T-cell (primary cell): ENCODE measurements at places on chromosomes 4 and X. TPM values are rescaled to one million over a fixed set of nuclear protein-coding genes. Genes with fewer than 3 reads are reported as not detected.

Gene SRPX
- not detected for total RNA-seq

Gene FREM3
- total RNA-seq = not detected

Gene TAPT1
- total RNA-seq = 50.3 TPM

Gene MAGEA8
- total RNA-seq = not detected

Gene EDA
- 12.1 TPM for total RNA-seq

DNA sequence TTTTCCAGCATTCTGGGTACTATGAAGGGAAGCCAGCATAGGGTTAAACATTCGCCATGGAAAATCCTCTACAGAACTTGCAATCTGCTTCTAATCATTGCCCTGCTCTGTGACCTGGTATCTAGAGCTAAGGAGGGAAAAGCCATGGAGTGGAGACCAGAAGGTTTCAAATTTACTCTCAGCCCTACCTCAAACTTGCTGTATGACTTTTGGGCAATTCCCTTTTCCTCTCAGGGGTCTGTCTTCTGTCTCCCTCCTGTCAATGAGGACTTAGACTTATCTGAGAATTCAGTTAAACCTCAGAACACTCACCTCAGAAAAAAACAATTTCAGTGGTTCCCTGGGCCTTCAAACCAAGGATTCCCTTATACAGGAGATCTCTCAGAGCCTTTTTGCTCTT, 29.1 kb downstream of the ARHGEF9 start:
- H3K4me1 ChIP-seq = peaks cover 12% of the 10 kb centered on the region
- peak overlapping the region; percentile 89 for H3K27ac ChIP-seq

- H3K36me3 ChIP-seq = no peaks in the 10 kb centered on the region
- H3K27me3 ChIP-seq = peaks cover 6% of the 10 kb centered on the region
- no peak for DNase-seq
- H3K27ac ChIP-seq = no peak overlapping the region
- H3K4me3 ChIP-seq = no peak overlapping the region
These were observed 121.4 kb downstream of the SHROOM3 start for GRCh38 chr4:76556452-76556851.

DNA sequence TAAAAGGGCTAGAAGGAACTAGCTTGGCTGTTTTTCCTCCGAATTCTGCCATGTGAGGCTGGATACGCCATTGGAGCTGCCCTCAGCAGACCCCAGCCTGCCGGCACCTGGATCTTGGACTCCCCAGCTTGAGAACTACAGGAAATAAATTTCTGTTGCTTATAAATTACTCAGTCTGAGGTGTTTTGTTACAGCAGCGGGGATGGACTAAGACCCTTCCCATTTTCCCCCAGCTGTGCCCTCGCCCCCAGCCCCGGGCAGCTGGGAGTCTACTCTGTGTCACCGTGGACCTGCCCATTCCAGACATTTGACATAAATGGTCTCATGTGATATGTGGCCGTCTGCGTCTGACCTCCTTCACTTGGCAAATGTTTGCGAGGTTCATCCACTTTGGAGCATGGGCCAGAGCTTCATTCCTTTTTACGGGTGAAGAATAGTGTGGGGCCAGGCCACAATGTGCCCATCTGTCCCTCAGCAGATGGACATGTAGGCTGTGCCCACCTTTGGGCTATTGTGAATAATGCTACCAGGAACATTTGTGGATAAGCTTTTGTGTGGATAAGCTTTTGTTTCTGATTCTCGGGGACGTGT, 30.7 kb upstream of the SPON2 start:
- H3K36me3 ChIP-seq = peaks cover 4% of the 10 kb centered on the region
- no peak overlapping the region for H3K4me3 ChIP-seq
- H3K27ac ChIP-seq = peak overlapping the region; percentile 92
- H3K27me3 ChIP-seq = no peaks in the 10 kb centered on the region

- H3K4me1 ChIP-seq = peaks cover 2% of the 10 kb centered on the region
- no peaks in the 10 kb centered on the region for H3K36me3 ChIP-seq
- H3K4me3 ChIP-seq = no peak overlapping the region
These were observed 43.6 kb upstream of the BEX4 start for GRCh38 chrX:103171353-103171752.

- no peak overlapping the region for H3K4me3 ChIP-seq
- no peak for DNase-seq
- H3K27ac ChIP-seq = no peak overlapping the region
- H3K4me1 ChIP-seq = peaks cover 2% of the 10 kb centered on the region
- no peaks in the 10 kb centered on the region for H3K27me3 ChIP-seq
These were observed 1.8 kb downstream of the TLR10 start for GRCh38 chr4:38780833-38781484.

DNA sequence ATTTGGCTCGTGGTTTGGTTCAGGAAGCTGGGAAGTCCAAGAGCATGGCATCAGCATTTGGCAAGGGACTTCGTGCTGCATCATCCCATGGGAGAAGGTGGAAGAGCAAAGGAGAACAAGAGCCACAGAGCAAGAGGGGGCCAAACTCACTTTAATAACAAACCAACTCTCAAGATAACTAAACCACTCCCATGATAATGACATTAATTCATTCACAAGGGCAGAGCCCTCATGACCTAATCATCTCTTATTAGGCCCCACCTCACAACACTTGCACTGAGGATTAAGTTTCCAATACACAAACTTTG, 113.4 kb upstream of the ATXN3L start:
- H3K27ac ChIP-seq = no peak overlapping the region
- no peak for DNase-seq
- H3K36me3 ChIP-seq = no peaks in the 10 kb centered on the region
- no peaks in the 10 kb centered on the region for H3K4me1 ChIP-seq
- H3K27me3 ChIP-seq = no peaks in the 10 kb centered on the region
- no peak overlapping the region for H3K4me3 ChIP-seq

GRCh38 chr4:95594629-95595028, 45.9 kb upstream of the UNC5C start:
- no peaks in the 10 kb centered on the region for H3K27me3 ChIP-seq
- no peaks in the 10 kb centered on the region for H3K36me3 ChIP-seq
- no peak overlapping the region for H3K4me3 ChIP-seq
- no peaks in the 10 kb centered on the region for H3K4me1 ChIP-seq

GRCh38 chrX:66166671-66167070, 2.6 kb downstream of the HEPH start:
- H3K4me1 ChIP-seq = no peaks in the 10 kb centered on the region
- H3K27me3 ChIP-seq = no peaks in the 10 kb centered on the region
- no peak overlapping the region for H3K4me3 ChIP-seq
- H3K36me3 ChIP-seq = no peaks in the 10 kb centered on the region
- DNase-seq = no peak

GRCh38 chrX:6857749-6858148, 289.8 kb upstream of the STS start:
- no peaks in the 10 kb centered on the region for H3K27me3 ChIP-seq
- H3K27ac ChIP-seq = no peak overlapping the region
- no peaks in the 10 kb centered on the region for H3K4me1 ChIP-seq
- no peaks in the 10 kb centered on the region for H3K36me3 ChIP-seq

DNA sequence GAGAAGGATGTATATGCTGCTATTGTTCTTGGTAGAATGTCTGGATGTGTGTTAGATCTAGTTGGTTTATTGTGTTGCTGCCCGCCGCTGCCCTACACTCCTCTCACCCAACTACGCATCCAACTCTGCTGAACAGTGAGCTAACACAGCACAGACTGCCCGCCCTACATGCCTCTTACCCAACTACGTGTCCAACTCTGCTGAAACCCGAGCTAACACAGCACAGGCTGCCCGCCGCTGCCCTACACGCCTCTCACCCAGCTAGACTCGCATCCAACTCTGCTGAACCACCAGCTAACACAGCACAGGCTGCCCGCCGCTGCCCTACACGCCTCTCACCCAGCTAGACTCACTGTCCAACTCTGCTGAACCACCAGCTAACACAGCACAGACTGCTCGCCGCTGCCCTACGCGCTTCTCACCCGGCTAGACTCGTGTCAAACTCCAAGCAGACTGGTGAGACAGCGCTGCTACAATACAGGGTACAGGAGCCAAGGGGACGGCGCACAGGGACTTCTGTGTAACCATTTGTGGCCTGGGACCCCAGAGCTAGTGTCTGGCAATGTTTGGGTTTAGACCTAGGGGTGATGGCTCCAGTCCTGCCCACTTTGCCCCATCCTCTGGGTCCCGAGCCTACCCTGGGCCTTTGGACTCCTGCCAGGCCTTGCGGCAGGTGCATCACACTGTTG, 11.6 kb upstream of the CTBP1 start:
- no peak overlapping the region for H3K27ac ChIP-seq
- no peak for DNase-seq
- H3K27me3 ChIP-seq = no peaks in the 10 kb centered on the region
- no peak overlapping the region for H3K4me3 ChIP-seq
- no peaks in the 10 kb centered on the region for H3K4me1 ChIP-seq

DNA sequence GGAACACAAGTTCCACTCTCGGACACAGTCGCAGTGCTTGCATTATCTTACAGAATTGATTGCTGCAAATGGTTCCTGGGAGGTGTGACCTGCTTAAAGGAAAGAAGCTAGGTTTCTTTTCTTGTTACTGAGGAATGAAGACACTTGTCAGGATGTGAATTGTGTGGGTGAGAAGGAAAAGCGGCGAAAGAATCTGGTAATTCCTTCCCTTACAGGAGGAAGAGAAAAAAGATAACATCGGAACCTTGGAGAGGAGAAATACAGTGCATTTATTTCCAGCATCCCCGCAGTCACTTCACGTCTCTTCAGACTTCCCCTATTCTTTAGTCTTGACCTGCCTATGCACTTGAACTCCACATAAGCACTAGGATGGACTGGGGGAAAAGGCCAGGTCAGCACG, 389 bp upstream of the CCSER1 start:
- no peaks in the 10 kb centered on the region for H3K4me1 ChIP-seq
- no peaks in the 10 kb centered on the region for H3K36me3 ChIP-seq
- no peak for DNase-seq
- peak overlapping the region; percentile 63 for H3K4me3 ChIP-seq
- H3K27me3 ChIP-seq = peaks cover 19% of the 10 kb centered on the region

DNA sequence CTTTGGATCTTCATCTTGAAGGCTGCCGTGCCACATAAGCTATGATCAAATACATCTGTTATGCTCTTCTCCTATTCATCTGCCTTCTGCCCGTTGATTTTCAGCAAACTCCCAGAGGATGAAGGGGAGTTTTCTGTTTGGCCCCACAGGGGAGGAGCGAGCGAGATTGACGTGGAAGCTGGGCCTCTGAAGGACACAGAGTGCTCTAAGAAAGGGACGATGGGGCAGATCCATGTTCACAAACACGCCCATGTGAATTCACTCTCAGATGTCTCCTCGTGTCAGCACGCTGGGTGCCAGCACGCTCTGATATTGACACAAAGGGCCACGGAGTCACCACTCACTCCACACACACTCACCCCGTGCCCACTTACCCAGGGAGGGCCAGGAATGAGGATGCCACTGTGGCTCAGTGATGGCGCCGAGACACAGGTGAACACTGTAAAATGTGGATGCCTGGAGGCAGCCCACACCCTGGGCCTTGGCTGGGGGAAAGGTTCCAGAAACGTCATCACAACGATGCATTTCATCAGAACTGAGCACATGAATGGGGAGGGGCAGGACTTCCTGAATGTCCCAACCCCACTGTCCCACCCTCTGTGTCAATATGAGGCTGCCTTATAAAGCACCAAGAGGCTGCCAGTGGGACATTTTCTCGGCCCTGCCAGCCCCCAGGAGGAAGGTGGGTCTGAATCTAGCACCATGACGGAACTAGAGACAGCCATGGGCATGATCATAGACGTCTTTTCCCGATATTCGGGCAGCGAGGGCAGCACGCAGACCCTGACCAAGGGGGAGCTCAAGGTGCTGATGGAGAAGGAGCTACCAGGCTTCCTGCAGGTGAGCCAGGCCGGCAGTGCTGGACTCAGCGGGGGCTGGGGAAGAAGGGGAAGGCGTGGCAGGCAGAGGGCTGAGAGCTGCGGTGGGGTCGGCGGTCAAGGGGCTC, at the start of gene S100P:
TSS of gene S100P (plus strand) at position 648 of the 946 bp plus-strand sequence. CDS start at position 703, 55 bp downstream.
- H3K4me1 ChIP-seq = peaks cover 99% of the 10 kb centered on the region
- no peaks in the 10 kb centered on the region for H3K27me3 ChIP-seq
- no peaks in the 10 kb centered on the region for H3K36me3 ChIP-seq
- no peak within 1 kb of the TSS for H3K4me3 ChIP-seq
- no peak for DNase-seq
- peak within 1 kb of the TSS; percentile 87 for H3K27ac ChIP-seq

GRCh38 chrX:123673813-123674212, 59.0 kb downstream of the THOC2 start:
- no peaks in the 10 kb centered on the region for H3K4me1 ChIP-seq
- H3K27me3 ChIP-seq = no peaks in the 10 kb centered on the region
- no peak overlapping the region for H3K27ac ChIP-seq
- DNase-seq = no peak

- DNase-seq = peak; percentile 39
- H3K27ac ChIP-seq = no peak overlapping the region
- H3K36me3 ChIP-seq = peaks cover 10% of the 10 kb centered on the region
- H3K27me3 ChIP-seq = no peaks in the 10 kb centered on the region
- H3K4me1 ChIP-seq = no peaks in the 10 kb centered on the region
These were observed 43.7 kb downstream of the NSG1 start for GRCh38 chr4:4430492-4431195.

GRCh38 chr4:140529434-140529833, 5.5 kb downstream of the ELMOD2 start:
- no peak overlapping the region for H3K4me3 ChIP-seq
- H3K27me3 ChIP-seq = no peaks in the 10 kb centered on the region
- no peak for DNase-seq
- H3K36me3 ChIP-seq = peaks cover 11% of the 10 kb centered on the region
- peaks cover 6% of the 10 kb centered on the region for H3K4me1 ChIP-seq

DNA sequence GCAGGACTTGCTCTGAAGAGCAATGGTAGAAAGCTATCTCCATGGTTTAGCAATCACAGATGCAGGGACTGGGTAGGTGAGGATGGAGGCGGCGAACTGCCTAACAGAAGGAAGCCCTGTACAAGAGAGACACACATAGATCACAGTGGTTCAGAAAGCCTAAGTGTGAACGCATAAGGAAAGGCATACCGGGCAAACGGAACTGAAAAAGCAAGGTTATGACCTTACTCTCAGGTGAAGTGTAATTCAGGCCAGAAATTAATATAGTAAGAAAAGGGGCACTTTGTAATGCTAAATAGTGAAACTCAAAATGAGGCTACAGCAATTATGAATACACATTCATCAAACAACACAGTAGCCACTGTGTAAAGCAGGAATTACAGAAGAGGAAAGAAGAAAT, 126.6 kb downstream of the PALLD start:
- H3K4me3 ChIP-seq = no peak overlapping the region
- no peak for DNase-seq
- H3K36me3 ChIP-seq = no peaks in the 10 kb centered on the region
- H3K27me3 ChIP-seq = peaks cover 5% of the 10 kb centered on the region

GRCh38 chrX:21606002-21606401, 52.1 kb downstream of the KLHL34 start:
- H3K36me3 ChIP-seq = peaks cover 5% of the 10 kb centered on the region
- no peaks in the 10 kb centered on the region for H3K4me1 ChIP-seq
- H3K27ac ChIP-seq = no peak overlapping the region
- H3K4me3 ChIP-seq = no peak overlapping the region
- no peaks in the 10 kb centered on the region for H3K27me3 ChIP-seq

GRCh38 chr4:127162741-127163140, 470.0 kb upstream of the INTU start:
- no peak overlapping the region for H3K27ac ChIP-seq
- DNase-seq = no peak
- H3K4me3 ChIP-seq = no peak overlapping the region
- no peaks in the 10 kb centered on the region for H3K27me3 ChIP-seq
- no peaks in the 10 kb centered on the region for H3K36me3 ChIP-seq
